ENCODE measurements at places on chromosomes 16 and 17.

GRCh38 chr16:66042341-66042740 is 324.1 kb upstream of the CDH5 start:
- DNase-seq: no peak

- DNase-seq: peak; percentile 52
These were observed at the start of gene TBX2 for GRCh38 chr17:61399131-61400065. TSS of gene TBX2 (plus strand) at chr17:61399843. CDS start at chr17:61400177, 334 bp downstream.

DNA sequence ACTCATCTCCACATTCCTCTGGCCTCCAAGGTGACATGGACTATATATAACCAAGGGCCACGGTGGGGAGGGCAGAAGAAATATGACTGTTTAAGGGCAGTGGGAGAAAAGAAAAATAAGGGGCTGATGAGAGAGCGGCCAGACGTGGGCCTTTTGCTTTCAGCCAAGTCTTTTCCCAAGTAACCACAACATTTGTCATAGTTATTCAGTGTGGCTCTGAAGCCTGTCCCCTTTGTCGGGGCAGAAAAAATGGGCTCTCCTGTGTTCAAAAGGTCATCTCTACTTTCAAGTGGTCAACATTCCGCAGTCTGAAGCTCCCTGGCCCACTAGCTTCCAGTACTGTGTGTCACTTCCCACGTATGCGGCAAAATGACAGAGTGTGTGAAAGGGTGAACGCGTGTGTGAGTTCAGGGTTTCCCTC is 245.4 kb downstream of the NTN1 start:
- DNase-seq: no peak

DNA sequence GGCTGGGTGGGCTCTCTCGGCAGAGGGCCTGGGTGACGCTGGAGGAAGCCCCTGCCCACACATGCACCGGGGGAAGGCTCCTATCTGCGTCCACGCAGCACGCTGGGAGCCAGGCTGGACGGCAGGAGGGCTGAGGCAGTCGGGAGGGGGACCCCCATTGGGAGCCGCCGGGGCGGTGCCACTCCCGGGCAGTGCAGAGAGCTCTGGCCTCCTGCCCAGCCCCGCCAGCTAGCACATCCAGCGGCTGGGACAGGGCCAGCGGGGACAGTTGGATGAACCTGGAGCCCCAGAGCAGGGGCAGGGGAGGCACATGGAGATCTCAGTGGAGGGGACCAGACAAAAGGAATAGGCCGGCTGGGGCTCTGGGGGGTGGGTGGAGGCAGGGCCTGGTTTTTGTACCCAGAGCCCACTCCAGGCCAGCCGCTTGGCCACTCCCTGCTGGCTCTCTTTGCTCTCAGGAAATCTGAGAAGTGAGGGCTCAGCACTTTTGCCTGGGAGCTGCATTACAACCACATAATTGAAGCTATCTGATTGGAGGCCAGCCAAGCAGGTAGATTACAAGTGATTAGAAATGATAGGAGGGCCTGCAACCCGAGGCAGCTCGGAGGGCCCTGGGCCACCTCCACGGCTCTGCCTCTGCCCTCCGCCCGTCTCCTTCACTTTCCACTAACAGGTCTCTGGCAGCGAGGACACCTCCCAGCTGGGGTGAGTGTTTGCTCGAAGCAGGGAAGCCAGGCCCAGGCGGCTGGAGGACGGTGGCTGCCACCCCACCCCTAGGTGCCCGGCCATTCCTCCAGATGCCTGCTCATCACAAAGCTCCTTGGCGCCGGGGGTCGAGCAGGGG is 40.1 kb downstream of the ENGASE start:
- peak; percentile 53 for DNase-seq

DNA sequence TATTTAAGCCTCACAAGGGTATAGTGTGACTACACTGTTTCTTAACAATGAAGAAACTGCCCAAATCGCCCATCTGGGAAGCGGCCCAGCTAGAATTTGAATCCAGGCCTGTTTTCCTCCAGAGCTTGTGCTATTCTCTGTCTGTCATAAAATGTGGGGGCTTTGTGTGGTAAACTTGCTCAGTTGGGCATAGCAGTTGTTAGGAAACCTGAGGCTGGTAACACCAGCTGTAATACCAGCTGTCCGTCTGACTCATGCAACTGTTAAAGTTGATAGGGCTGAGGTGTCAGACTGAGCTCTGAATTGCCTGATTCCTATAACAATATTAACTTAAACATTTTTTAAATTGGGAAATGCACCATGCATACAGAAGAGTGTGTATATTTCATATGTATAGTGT is 9.3 kb downstream of the NOD2 start:
- DNase-seq: peak; percentile 1

GRCh38 chr17:38417210-38417951 is 10.9 kb upstream of the ARHGAP23 start:
- DNase-seq: peak; percentile 21

- no peak for DNase-seq
These were observed 59.0 kb upstream of the ATP2A3 start for GRCh38 chr17:4023220-4023619.

DNA sequence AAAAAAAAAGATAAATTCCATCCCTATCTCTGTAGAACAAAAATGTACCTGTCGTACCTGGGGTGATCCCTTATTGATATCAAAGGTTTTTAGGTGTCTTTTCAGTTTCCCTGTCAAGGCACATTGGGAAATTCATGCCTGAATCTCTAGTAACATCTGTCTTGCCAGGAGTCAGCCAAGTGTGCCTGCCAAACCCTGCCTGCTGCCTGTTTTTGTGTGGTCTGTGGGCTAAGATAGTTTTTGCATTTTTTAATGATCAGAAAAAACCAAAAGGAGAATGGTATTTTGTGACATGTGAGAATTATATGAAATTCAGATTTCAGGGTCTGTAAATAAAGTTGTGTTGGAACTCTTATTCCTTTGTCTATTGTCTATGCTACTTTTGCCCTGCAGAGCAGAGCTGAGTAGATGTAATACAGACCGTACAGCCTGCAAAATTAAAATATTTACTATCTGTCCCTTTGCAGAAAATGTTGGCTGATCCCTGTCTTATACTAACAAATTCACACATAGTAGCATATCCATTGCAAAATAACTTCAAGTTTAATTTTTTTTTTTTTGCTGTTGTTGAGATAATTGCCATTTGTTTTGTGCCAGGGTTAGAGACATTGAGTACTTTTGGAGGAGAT is 13.0 kb upstream of the CHP2 start:
- DNase-seq: no peak
